ENCODE measurements at places on chromosomes 4 and X. TPM values are rescaled to one million over a fixed set of nuclear protein-coding genes. Genes with fewer than 3 reads are reported as not detected.

DNA sequence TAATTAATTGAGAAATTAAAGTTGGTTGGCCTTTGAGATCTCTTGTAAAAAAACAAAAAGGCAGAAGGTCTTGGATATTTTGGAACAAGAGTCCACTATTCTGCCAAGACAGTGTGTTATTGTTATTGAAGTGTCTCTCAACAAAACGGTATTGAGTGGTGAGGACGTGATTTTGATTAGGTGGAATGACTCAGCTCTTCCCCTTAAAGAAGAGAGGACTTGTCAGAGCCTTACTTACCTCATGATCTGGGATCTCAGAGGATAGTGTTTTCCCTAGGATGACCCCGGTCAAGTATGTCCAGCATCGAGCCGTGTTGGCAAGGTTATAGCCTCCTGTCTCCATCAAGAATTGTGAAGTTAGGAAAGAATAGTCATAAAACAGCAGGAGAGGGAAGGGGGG is 110.9 kb downstream of the HDAC8 start:
- DNase-seq: no peak

DNA sequence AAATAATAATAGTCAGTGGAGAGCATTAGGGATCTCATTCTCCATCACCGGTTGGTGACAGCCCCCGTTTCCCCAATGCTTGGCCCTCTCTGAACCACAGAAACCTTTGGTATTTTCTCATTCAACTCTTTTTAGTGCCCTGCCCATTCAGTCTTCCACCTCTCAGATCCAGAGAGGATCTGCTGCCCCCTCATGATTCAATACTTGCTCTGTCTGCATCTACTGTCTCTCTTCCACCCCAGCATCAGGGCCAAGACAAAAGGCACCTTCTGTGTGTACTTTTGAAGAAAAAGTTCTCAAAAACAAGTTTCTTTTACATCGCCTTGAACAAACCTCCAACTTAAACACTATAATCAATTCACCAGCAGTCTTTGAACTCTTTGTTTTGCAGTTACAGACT is 19.3 kb downstream of the CLTRN start:
- DNase-seq: no peak

NRK gene
- total RNA-seq: 3.6 TPM

RAB9B gene
- 0.90 TPM for total RNA-seq

DNA sequence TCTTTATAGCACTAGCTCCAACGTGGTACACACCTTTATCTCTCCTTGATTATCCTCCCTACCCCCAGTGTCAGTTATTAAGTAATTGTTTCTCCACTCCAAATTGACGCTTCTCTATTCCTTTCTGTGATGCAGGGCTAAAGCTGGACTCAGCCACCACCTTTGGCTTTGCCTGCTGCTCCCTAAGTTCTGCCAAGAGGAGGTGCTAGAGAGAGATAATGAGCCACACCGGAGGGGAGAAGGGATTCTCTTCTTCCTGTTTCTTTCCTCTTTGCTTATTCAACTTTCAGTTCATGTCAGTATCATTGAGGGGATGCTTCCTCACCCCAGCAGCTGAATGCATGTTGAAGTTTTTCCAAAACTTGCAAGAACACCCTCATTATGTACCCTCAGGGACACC is 176.5 kb downstream of the GBA3 start:
- no peak for DNase-seq

GRCh38 chr4:20432088-20432487 is 180.4 kb downstream of the SLIT2 start:
- no peak for DNase-seq

- DNase-seq: no peak
These were observed at the start of gene L1CAM for GRCh38 chrX:153885968-153886903. Gene L1CAM, minus strand, starts transcription at chrX:153886173. Its CDS starts 10,337 bp downstream, at chrX:153875836.

GRCh38 chr4:160848901-160849760 is 1314.7 kb downstream of the FSTL5 start:
- no peak for DNase-seq

GRCh38 chrX:140141444-140142029 is 176.2 kb upstream of the CXorf66 start:
- DNase-seq: peak; percentile 31

FAM47E gene
- total RNA-seq: not detected

DNA sequence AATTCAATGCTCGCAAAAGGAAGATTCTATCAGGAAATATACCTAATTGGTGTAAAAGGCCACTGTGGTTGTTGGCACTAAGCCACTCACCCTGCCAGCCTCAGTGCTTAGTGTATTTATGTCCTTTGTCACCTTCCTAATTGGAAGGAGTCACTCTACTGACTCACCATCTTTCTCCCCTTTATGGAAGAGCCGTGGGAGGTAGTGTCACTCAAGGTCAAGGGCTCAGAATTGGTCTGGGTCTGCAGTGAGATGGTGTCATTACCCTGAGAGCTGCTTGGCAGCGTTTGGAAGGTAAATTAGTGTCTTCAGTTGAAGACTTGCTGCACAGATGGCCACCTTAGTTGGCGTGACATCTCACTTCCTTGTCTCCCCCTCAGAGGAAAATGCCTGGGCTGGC is 41.7 kb upstream of the CDKN2AIP start:
- DNase-seq: no peak
